ENCODE measurements at places on chromosomes 12 and 14.

DNA sequence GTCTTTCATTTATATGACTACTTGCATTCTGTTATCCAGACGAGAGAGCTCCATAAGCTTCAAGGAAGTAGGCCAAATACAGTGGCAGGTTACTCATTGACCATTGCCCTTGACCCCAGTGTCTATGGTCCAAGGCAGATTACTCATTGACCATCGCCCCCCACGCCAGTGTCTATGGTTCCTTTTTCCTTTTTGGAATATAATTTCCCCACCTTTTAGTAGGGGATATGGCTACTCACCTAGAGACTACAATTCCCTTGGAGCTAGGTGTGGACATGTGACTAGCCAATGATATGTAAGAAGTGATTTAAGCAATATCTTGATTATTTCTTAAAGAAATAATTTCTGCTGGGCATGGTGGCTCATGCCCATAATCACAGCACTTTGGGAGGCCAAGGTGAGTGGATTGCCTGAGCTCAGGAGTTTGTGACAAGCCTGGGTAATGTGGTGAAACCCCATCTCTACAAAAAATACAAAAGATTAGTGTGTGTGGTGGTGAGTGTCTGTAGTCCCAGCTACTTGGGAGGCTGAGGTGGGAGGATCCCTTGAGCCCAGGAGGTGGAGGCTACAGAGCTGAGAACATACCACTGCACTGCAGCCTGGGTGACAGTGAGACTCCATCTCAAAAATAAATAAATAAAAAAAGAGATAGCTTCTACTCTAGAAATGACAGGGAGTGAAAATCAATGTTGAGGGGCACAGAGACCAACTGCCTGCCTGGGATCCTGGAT, 32.6 kb downstream of the SIX4 start:
- no peaks in the 10 kb centered on the region for H3K36me3 ChIP-seq
- H3K27ac ChIP-seq: no peak overlapping the region
- no peak for DNase-seq
- no peak overlapping the region for H3K4me3 ChIP-seq
- no peaks in the 10 kb centered on the region for H3K27me3 ChIP-seq

GRCh38 chr14:89955022-89955744, 544 bp upstream of the TDP1 start:
- peak overlapping the region; percentile 99 for H3K4me3 ChIP-seq
- DNase-seq: no peak

DNA sequence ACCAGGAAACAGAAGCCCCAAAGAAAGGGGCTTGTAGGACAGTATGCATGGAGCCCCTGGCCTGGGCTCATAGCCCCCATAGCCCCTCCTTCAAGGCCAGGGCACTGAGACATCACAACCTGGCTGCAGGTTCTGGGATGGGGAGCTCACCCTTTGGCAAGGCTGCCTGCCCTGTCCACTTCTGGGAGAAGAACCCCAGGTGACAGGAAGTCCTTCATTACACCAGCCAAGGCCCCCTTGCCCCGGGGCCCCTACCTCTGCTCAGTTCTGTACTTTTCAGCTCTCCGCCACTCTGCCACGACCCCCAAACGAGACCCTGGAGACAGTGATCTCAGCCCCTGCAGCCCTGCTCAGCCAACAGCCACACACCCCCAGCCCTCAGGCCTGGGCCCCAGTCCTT, 223.2 kb upstream of the RTL1 start:
- DNase-seq: no peak
- H3K4me1 ChIP-seq: no peaks in the 10 kb centered on the region
- no peak overlapping the region for H3K4me3 ChIP-seq
- no peaks in the 10 kb centered on the region for H3K36me3 ChIP-seq

DNA sequence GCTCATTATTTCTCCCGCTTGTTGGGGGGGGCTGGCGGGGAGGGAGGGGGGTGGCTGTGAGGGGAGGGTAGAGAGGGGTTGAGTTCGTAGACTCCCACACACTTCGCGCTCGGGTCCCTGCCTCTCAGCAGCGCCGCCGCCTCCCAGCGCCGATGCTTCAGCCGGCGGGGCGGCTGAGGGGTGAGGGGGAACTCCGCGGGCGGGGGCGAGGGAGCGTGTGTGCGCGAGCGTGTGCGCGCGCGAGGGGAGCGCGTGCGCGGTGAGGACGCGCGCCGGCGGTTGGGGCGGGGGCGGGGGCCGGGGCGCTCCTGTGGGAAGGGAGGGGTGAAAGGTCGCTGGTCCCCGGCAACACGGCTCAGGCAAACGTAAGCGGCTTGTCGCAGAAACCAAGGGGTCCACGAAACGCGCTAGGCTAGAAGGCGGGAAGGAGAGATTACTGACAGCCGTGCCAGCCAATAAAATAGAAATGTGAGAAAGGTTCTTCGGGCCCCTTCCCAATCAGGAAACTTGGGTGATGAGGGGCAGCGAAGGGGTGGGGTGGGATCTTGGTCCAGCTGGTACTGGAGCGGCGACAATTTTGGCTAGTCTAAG, 343 bp upstream of the NOVA1 start:
- H3K4me3 ChIP-seq: peak overlapping the region; percentile 87
- DNase-seq: peak; percentile 92
- H3K4me1 ChIP-seq: peaks cover 15% of the 10 kb centered on the region
- H3K36me3 ChIP-seq: no peaks in the 10 kb centered on the region
- H3K27ac ChIP-seq: peak overlapping the region; percentile 94

- no peak overlapping the region for H3K27ac ChIP-seq
- no peak for DNase-seq
- H3K4me1 ChIP-seq: no peaks in the 10 kb centered on the region
- no peak overlapping the region for H3K4me3 ChIP-seq
Measured at GRCh38 chr12:55847033-55847432, 4.3 kb upstream of the MMP19 start.

GRCh38 chr12:128660532-128661225, 163.1 kb downstream of the SLC15A4 start:
- H3K27me3 ChIP-seq: peaks cover 3% of the 10 kb centered on the region
- no peak overlapping the region for H3K4me3 ChIP-seq
- DNase-seq: no peak

- H3K4me3 ChIP-seq: no peak overlapping the region
- no peak for DNase-seq
- peaks cover 14% of the 10 kb centered on the region for H3K36me3 ChIP-seq
- no peaks in the 10 kb centered on the region for H3K4me1 ChIP-seq
- no peak overlapping the region for H3K27ac ChIP-seq
- H3K27me3 ChIP-seq: no peaks in the 10 kb centered on the region
Measured at GRCh38 chr12:81187686-81188085, 109.8 kb downstream of the ACSS3 start.

DNA sequence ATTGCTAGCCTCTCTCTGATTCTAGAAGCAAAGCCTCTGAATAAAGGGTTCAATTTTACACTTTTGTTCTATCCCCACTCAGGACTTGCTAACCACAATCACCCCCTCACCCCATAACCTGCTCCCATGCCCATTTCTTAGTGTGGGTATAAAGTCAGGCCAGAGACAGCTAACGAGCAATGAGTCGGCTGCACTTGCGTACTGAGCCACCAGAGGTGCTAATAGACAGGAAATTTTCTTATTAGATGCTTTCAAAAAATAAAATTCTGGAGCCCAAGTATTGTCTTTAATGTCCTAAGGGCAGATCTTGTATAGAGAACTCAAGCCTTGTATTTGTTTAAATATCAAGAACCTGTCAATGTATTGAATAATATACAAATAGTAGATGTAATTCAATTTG, 256.9 kb downstream of the SYT1 start:
- H3K27me3 ChIP-seq: no peaks in the 10 kb centered on the region
- H3K4me1 ChIP-seq: peaks cover 10% of the 10 kb centered on the region
- DNase-seq: no peak
- no peak overlapping the region for H3K4me3 ChIP-seq
- H3K36me3 ChIP-seq: no peaks in the 10 kb centered on the region

GRCh38 chr12:19482551-19483109, 43.3 kb downstream of the AEBP2 start:
- H3K4me1 ChIP-seq: peaks cover 10% of the 10 kb centered on the region
- H3K27ac ChIP-seq: peak overlapping the region; percentile 37
- H3K36me3 ChIP-seq: peaks cover 72% of the 10 kb centered on the region
- no peak for DNase-seq
- H3K27me3 ChIP-seq: no peaks in the 10 kb centered on the region
- H3K4me3 ChIP-seq: no peak overlapping the region

- DNase-seq: peak; percentile 76
- H3K4me3 ChIP-seq: peak overlapping the region; percentile 78
- H3K36me3 ChIP-seq: no peaks in the 10 kb centered on the region
- peak overlapping the region; percentile 52 for H3K27ac ChIP-seq
Measured at GRCh38 chr12:31117203-31118011, 43.7 kb downstream of the DDX11 start.
